ENCODE measurements at places on chromosomes 1 and 21.

- DNase-seq: no peak
These were observed 553.4 kb downstream of the LTN1 start for GRCh38 chr21:28439251-28439650.

- DNase-seq: no peak
These were observed 6.2 kb downstream of the AKIRIN1 start for GRCh38 chr1:38997034-38997900.

DNA sequence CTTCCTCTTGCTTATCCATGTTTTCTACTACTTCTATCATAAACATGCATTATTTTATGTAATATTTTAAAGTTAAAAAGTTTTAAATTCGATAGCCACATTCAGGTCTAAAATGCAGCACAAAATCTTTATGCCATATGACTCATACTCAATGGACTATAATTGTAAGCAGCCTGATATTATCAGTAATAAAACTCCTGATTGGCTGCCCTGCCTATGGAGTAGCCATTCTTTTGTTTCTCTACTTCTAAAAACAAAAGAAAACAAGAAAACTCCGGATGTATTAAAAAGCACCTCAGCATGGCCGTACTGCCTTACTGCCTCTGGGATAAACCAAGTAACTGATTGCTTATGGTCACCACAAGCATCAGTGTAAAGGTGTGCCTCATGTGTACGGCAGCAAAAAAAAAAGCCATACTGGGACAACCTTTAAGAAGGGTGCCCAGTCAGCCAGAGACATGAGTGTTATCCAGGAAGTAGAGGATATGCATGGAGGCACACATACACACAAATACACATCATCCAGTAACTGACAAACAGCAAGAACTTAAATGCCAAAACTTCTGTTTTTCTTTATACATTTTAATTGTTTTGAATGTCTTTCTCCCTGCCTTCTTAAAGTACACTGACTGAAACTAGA, 9.2 kb downstream of the SLC35D1 start:
- no peak for DNase-seq

DNA sequence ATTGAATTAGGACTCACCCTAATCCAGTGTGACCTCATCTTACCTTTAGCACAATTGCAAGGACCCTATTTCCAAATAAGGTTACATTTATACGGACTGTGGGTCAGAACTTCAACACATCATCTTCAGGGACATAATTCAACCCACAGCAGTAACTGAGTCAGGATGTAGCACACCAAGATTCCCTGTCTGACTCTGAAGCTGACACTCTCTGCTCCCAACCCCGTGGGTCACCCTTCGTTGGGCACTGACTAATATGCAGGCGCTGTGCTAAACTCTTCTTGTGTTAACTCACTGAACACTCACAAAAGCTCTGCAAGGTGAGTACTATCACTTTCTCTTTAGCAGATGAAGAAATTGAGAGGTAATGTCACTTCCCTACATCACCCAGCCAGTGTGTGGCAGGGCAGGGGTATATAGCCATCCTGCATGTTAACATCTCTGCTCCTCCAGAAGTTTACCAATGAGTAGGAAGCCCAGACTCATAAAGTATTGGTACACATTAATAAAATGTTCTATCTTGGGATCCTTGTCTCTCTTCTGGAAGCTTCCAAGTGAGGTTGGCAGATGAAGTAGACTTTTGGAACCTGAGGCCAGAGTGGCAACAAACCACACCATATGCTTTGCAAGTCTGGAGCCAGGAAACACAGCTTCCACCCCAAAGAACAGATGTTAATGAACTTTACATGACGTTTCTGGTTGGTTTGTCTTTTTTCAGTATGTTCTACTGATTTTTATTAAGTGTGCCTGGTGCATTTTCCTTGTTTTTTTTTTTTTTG, 139.2 kb upstream of the KLHDC7A start:
- no peak for DNase-seq

- peak; percentile 86 for DNase-seq
These were observed 36.8 kb upstream of the PODN start for GRCh38 chr1:53025034-53025768.

DNA sequence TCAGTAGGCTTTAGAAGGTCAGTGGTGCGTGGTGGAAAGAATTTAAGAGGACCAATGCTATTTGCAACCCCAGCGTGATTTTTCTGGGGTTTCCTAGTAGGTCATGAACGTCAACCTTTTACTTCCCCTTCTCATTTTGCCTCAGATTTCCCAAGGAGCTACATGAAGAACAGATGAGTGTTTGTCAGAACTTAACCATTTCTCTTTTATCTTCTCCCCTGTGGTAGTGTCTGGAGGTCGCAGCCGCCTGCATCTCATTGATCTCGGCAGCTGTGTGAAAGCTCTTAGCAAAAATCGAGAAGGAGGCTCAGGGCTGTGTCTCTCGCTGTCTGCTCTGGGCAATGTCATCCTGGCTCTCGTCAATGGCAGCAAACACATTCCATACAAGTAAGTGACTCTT, 491.1 kb downstream of the KIF26B start:
- no peak for DNase-seq

GRCh38 chr1:53575955-53576320, 116.7 kb downstream of the DMRTB1 start:
- no peak for DNase-seq

GRCh38 chr1:54397090-54397591, 9.1 kb downstream of the SSBP3 start:
- no peak for DNase-seq

GRCh38 chr1:100183370-100183769, 5.3 kb upstream of the LRRC39 start:
- no peak for DNase-seq

DNA sequence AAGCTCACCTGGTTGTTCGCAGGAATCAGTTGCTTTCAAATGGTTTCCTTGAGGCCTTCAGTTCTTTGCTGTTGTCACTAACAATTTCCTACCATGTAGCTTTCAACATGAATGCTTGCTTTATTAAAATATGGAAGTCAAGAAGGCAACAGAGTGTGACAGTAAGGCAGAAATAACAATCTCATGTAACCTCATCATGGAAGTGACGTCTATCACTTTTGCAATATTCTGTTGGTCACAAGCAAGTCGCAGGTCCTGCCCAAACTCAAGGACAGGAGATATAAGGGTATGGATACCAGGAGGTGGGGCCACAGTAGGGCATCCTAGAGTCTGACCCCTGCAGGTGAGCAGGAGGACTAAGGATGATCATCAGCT, 296.8 kb upstream of the ZP4 start:
- no peak for DNase-seq

- no peak for DNase-seq
These were observed 837 bp upstream of the C1QB start for GRCh38 chr1:22651941-22652856.

- DNase-seq: no peak
These were observed 61.0 kb upstream of the ADARB1 start for GRCh38 chr21:45013260-45013841.

DNA sequence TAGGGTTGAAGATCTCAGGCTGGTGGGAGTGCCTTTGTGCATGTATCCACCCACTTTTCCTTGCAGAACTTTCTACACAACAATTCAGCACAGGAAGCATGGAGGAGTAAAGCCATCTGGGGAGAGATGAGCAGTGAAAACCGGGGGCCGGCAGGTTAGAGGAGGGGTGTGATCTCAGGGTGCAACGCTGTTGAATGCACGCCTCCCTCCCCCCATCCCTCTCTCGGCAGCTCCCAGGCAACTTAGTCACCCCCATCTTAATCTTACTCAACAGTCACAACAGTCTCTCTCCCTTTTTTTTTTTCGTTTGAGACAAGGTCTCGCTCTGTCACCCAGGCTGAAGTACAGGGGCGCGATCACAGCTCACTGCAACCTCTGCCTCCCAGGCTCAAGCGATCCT, 16.6 kb upstream of the ABCG1 start:
- no peak for DNase-seq

- DNase-seq: no peak
These were observed 143.0 kb downstream of the ELAVL4 start for GRCh38 chr1:50251702-50252101.

DNA sequence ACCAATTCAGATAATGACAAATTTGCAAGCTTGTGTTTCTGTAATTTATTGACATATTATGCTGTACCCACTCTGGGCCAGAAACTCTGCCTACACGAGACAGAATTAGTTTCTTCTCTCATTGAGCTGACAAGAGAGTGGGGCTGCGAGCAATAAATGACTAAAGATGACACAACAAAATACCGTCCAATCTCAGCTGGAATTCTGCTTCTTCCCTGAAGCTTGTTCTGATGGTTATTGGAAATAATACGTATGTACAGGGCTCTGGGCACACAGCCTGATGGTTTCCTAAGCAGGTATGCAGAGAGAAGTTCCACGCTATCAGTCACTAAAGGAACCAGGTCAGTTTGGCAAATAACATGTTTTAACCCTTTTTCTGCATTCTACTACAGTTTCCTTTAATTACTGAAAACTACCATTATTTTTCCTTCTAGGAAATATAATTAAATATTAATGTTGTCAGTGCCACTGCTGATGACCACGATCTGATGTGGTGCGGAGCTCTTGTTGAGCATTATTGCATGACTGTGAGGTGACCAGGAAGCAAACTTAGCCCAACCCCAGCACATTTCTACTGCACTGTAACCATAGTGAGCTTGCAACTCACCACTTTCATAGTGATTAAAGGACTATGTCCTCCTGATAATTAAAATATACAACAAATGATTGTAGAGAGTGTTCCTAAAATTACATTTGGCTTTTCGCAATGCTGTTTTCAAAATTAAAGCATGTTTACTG, 221.4 kb upstream of the L1TD1 start:
- peak; percentile 75 for DNase-seq

- DNase-seq: no peak
These were observed 12.8 kb upstream of the MPL start for GRCh38 chr1:43324810-43325209.

- peak; percentile 72 for DNase-seq
These were observed 8.1 kb upstream of the C1orf216 start for GRCh38 chr1:35726450-35727433.

DNA sequence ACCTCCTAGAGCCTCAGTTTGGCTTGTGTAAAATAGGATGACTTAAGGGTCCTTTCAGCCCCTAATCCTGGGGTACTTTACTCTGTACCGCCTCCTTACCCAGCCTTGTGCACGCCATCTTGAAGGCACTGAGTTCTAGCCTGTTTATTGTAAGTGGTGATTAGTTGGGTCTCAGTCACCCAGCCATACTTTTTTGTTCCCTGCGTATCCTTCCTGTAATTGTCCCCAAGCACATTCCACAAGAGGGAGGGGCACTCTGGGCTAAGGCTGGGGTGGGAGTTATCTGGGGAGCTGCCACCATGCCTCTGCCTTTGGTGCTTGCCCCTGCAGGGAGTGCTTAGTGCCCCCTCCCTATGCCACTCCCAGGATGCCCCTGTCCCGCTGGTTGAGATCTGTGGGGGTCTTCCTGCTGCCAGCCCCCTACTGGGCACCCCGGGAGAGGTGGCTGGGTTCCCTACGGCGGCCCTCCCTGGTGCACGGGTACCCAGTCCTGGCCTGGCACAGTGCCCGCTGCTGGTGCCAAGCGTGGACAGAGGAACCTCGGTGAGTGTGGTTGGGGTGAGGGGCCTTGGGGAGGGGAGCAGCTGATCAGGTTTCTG, 856 bp downstream of the FDPS start:
- DNase-seq: peak; percentile 17

DNA sequence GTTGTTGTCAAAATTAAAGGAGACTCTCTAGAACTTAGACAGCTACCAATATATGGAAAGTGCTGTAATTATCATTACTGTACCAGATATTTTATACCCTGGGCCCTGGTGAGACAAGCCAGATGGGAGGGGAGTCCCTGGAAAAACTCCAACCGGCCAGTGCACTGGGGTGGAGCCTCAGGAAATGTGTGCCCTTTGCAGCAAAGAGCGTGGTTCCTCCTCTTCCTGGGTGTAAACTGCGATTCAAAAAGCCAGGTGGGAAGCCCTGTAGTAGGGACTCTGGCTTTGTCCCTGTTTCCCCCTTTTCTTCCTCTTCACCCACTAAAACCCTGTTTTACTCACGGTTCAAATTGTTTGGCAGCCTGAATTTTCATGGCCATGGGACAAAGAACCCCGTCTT, 812.3 kb downstream of the PLA2G4A start:
- no peak for DNase-seq

GRCh38 chr1:53305650-53306049, 22.2 kb downstream of the LRP8 start:
- DNase-seq: no peak

- no peak for DNase-seq
These were observed 177.7 kb upstream of the GORAB start for GRCh38 chr1:170354246-170354645.

- no peak for DNase-seq
These were observed 97.4 kb downstream of the RIPK4 start for GRCh38 chr21:41669533-41669830.

DNA sequence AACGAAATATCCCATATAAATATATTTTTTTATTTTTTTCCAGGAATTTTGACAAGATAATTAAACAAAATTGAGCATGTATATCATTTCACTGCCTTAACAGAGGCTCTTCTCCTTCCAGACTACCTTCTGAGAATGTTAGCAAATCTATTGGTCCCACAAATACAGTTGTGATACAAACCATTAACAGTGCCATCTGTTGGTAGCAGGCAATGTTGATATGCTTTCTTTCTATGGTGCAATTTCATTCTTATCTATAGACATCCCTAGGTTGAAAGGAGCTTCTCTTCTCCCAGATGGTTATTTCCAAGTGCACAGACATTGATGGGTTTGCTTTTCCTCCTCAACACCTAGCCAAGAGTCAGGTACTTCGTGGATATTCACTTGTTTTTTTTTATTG, 303.6 kb downstream of the USH2A start:
- peak; percentile 8 for DNase-seq

GRCh38 chr1:192668409-192668983, 32.5 kb downstream of the RGS13 start:
- no peak for DNase-seq

DNA sequence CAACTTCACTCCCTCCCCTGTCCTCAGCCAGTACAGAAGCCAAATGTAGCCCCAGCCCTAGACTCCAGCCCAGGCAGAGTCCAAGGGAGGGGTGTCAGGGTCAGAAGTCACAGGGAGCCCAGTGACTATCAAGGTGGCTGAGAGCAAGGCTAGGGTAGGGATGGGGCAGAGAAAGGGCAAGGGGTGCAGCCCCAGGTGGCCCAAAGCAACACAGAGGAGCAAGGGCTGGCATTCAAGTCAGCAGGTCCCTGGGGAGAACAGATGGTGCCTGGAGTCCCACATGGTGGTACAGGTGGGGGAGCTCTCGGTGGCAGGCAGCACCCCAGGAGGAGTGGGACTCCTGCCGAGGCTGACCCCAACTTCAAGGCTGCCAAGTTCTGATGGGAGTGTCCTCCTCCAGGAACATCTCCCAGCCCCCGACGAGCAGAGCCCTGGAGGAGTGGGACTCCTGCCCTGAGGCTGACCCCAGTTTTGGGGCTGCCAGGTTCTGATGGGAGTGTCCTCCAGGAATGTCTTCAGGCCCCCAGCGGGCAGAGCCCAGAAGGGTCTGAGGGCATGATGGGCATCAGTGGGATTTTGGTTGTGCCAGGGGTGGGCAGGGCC, 3.7 kb upstream of the DVL1 start:
- no peak for DNase-seq

All from trophoblast cell (in vitro differentiated cells and primary cell).